ENCODE measurements at places on chromosomes 13 and 19. TPM values are rescaled to one million over a fixed set of nuclear protein-coding genes. Genes with fewer than 3 reads are reported as not detected.

GRCh38 chr13:97274829-97275649 lies 52.9 kb downstream of the MBNL2 start:
- peak; percentile 92 for DNase-seq

- no peak for DNase-seq
Observed at GRCh38 chr13:47168066-47168465, 271.2 kb upstream of the HTR2A start.

DNA sequence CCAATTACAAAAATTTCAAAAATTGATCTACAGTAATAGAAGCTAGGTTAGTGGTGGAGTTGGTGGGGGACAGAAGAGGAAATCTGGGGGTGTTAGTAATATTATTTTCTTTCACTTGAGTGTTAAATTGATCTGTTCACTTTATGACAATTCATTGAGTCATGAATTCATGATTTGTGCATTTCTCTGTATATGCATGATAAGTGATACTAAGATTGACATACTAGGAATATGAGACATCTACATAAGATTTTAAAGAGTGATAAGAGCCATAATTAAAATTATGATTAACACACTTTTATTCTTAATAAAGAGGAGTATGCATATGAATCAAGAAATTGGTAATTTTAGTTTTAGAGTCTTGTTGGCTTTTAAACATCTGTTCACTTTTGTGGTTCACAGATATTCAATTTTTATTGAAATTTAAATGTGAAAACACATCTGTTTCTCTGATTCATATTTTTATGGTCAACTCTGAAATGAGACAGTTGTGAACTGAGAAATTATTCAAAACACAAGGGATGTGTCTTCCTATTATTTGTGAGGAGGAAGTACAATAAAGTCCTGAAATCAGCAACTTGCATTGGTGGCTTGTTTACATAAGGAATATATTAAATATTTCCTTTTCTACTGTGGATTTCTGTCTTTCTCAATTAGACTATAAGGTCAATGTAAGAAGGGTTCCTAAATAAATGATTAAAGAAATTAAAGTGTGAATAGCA lies 196.5 kb downstream of the ITGBL1 start:
- DNase-seq, result no peak

DNA sequence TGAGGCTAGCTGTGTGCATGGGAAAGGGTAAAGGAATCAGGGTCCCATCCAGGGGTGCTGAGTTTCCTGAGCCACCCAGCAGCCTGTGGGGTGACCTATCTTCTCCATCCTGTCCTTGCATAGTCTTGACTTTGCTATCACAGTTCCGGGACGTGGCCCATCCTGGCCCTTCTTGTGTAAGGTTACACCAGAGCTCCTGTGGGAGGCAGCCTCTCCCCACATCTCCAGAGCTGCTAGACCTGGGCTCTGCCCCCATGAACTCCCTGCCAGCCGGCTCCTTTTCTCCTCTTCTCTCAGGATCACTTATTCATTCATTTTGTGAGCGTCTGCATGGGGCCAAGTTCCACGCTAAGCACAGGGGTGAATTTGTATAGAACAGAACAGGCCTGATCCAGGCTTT lies 238.9 kb downstream of the TSHZ3 start:
- peak; percentile 70 for DNase-seq

DNA sequence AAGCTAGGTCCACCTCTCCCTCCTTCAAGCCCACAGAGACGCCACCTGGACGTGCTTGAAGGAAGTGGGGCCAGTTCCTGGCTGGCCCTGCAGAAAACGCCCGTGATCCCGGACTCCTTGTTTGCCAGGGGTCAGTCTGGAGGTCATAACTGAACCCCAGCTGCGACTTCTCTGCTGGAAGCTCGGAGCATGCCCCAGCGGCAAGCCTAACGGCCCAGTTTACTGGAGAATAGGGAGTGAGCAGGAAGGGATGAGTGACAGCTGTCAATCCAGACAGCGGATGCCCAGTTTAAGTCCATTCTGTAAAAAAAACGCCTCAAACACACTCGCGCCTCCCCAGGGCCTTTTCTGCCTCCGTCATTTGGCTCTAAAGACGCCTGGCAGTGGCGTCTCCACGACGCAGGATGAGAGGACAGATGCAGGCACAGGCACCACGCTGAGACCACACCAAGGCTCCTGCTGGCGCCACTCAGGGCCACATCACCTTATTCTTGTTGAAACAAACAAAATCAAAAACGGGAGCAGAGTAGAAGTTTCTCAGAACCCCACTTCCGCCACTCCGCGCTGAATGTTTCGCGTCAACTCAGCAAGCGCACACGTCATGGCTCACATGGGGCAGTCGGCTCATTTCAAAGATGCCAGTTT lies 57.6 kb downstream of the RASA3 start:
- DNase-seq, result no peak

GRCh38 chr13:60148918-60149317 lies 14.8 kb downstream of the DIAPH3 start:
- no peak for DNase-seq

DNA sequence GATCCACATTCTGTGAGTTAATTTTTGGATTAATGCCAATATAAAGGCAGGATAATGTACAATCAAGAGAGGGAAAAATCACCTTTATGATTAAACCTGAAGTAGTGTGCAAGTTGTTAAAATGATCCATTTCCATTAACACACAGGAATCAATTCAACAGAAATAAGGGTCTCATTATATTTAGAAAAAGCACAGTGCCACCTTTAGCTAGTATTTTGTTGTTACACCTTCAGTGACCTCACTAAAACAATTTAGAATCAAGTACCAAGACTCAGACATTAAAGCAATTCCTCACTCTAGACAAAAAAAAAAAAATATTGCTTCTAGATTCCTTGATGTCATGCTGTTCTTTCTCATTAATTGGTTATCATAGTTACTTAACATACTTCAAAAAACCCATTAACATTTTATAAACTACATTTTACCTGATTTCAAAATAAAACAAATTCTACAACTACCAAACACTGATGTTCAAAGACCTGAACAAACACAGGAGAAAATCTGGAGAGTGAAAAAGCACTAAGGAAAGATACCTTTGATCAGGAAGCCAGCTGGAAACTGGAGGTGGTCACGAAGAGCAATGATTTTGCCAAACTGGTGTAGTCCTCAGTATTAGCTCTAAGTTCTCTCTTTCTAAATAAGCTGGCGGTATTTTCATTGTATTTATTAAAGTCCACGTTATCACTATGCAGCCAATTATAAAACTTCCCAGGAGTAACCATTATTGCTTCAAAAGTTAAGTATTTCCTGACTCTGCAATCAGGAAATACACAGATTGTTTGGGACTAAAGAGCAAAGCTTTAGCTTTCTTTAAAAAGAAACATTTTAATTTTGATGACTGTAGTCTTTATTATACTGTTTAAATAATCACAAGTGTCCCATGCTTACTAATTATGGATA lies 115.3 kb downstream of the TBC1D4 start:
- DNase-seq, result no peak

DNA sequence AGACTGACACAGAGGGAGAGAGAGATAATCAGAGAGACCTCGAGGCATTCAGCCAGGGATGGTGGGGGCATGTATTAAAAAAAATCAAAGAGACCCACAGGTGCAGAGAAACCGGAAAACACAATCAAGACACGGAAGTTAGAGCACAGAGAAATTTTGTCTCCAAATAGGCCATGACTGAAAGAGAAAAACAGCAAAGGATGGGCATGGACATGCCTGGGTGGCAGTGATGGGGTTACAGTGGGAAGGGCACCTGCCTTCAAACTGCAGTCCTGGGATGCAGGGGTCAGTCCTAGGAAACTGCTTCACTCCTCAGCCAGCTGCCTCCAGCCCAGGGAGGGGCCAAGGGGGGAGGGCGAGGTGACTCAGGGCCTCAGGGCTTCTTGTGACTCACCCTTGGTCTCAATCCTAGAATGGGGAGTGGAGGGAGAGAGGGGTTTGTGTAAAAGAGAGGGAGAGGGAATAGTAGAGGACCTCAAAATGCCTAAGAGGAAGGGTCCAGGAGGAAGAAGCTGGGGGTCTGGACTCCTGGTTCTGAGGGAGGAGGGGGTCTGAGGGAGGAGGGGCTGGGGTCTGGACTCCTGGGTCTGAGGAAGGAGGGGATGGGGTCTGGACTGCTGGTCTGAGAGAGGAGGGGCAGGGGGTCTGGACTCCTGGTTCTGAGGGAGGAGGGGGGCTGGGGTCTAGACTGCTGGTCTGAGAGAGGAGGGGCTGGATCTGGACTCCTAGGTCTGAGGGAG lies 3.6 kb upstream of the KCNN4 start:
- peak; percentile 92 for DNase-seq

DNA sequence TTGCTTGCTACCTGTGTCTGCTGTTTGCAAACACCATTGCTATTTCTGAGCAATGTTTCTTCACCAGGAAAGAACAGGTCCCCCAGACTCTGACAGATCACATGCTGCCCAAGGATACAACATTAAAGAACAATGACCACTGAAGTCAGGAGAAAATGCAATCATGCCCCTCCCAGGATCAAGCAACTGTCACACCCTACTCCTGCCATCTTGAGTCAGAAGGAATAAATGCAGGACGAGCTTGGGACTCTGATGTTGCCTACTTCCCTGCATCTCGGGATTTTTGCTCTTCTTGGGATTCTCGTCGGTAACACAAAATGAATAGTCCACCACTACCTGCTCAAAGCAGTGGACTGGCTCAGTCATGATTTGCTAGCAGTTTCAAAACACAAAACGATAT lies 490.6 kb downstream of the COG6 start:
- DNase-seq, result no peak

- peak; percentile 59 for DNase-seq
Observed at GRCh38 chr19:13164343-13165161, 14.3 kb downstream of the IER2 start.

DNA sequence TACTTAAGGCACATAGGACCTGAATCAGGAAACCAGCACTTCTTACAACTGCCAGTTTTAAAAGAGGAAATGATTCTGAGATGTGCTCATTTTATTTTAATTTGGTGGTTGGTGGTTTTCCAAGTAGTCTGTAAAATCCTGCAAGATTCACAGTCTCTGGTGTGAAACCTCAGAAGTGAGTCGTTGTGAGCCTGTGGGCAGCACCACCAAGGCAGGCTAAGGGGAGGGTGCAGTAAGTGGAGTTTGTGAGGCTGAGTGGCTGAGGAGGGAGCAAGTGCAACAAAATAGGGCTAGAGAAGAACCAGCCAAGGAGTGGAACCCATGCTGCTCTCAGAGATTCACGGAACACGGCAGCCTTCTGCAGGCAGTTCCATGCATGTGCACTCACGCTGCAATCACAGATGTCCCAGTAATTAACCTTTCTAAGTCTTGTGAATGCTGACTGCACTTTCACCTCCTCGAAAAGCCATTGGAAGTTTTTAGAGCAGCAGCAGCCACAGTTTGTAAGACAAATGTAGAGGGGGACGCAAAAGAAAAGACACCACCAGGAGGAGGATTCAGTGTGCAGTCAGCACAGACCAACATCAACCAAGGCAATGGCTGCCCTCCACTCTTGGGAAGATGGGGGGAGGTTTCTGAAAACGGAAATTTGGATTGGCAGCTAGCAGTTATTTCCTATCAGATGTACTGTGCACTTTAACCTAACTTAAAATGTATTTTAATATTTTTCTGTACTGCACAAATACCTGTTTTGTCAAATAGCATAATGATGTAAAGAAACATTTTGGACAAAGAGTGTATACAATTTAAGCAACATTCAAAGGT lies 44.9 kb downstream of the ESD start:
- peak; percentile 65 for DNase-seq

- no peak for DNase-seq
Observed at GRCh38 chr19:18346091-18346490, 5.7 kb downstream of the PGPEP1 start.

- no peak for DNase-seq
Observed at GRCh38 chr13:113135281-113135760, 12.7 kb downstream of the F10 start.

- DNase-seq, result no peak
Observed at GRCh38 chr13:87444135-87444534, 227.0 kb upstream of the SLITRK5 start.

DNA sequence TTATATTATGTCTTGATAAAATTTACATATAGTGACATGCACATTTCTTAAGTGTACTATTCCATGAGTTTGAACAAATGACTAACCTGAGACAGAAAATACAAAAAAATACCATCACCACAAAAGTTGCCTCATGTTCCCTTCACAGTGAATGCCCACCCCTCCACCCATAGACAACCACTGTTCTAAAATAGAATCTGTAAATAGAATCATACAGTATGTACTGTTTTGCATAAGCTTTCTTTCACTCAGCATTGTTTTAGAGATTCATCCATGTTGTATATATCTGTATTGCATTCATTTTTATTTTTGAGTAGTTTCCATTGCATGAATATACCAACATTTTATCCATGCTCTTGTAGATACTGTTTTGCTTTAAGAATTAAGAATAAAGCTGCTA lies 23.3 kb upstream of the RBM26 start:
- DNase-seq, result no peak

- DNase-seq, result peak; percentile 24
Observed at GRCh38 chr13:43021926-43022670, 1.3 kb upstream of the DNAJC15 start.

DNA sequence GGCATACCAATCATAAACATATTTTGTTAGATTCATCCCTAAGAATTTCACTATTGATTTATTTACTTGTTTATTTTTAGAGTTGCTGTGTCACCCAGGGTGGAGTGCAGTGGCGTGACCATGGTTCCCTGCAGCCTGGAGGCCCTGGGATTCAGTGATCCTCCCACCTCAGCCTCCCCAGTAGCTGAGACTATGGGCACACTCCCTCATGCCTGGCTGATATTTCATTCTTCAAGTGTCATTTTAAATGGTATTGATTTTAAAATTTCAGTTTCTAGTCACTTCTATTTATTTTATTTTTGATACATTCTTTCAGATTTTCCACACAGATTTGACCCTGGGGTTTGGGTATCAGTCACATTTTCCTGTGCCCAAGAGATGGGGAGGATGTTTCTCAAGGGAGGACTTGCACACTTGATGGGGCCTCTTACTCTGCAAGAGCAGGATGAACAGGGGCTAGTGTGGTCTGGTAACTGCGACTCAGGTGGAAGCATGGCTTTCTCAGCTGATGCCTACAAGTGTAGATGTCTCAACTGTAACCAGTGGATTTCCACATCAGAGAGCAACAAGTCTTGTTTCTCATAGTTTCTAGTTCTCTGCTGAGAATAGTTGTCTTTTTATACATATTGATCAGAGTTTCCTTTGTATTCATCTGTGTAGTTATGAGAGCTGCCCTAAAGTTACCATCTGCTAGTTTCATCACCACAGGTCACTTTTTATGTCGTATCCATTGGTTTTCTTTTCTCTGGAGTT lies 40.2 kb downstream of the CCNE1 start:
- DNase-seq, result no peak

GRCh38 chr13:106343836-106344235 lies 191.6 kb downstream of the EFNB2 start:
- DNase-seq, result no peak

GRCh38 chr13:52449331-52450011 lies 963 bp downstream of the VPS36 start:
- DNase-seq, result no peak

TMEM150B gene
- total RNA-seq, result not detected

ERICH6B gene
- total RNA-seq, result not detected

SIGLEC8 gene
- total RNA-seq, result not detected

ZNF560 gene
- total RNA-seq, result 0.25 TPM

IZUMO2 gene
- not detected for total RNA-seq

ADAMTSL5 gene
- 31.7 TPM for total RNA-seq

CERS1 gene
- 0.54 TPM for total RNA-seq

CCNE1 gene
- total RNA-seq, result 6.5 TPM

NLRP7 gene
- total RNA-seq, result not detected

Measured in GM23248 (cell line).